Nephron progenitor cell (in vitro differentiated cells): ENCODE measurements at places on chromosomes 5 and 9.

DNA sequence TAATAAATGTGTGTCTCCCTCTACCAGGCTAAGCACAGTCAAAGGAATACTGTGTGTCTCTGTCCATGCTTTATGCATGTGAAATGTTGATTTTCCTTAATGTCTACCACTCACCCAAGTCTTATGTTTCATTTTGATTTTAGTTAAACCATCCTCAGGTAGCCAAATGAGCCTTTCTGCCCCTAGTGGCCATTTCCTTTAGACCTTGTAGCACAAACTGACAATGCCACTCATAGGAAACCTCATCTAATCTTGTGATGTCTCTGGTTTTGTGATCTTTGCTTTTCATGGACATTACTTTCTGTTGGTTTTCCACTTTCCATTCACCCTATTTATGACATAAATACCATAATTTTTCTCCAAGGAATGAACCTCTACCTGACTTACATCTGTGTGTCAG, 820.8 kb downstream of the MAT2B start:
- DNase-seq: no peak

- no peak for DNase-seq
Measured at GRCh38 chr5:175821790-175822211, 49.6 kb upstream of the CPLX2 start.

- DNase-seq: peak; percentile 65
Measured at GRCh38 chr5:172453206-172453985, 929 bp downstream of the SH3PXD2B start.

DNA sequence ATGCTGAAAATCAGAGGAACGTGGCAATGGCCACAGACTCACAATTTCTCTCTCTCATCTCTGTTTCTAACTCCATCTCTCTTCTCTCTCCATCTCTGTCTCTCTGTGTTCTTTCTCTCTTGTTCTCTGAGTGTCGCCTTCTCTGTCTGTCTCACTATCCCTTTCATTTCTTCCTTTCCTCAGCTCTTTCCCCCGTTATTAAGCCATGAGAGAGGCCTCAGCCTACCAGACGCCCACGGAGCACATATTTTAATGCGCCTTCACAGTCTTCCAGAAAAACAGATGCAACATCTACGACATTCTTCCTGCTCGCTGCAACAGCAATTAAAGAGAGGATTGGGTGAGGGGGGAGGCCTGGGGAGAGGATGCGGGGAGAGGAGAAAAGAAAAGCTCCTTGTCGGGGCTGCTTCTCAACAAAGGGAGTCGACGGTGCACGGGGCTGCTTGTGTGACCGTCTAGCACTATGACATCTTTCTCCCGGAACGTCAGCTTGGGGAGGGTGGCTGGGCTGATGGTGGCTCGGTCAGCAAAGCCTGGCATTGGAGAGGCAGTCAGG, 37.7 kb upstream of the NEURL1B start:
- no peak for DNase-seq

DNA sequence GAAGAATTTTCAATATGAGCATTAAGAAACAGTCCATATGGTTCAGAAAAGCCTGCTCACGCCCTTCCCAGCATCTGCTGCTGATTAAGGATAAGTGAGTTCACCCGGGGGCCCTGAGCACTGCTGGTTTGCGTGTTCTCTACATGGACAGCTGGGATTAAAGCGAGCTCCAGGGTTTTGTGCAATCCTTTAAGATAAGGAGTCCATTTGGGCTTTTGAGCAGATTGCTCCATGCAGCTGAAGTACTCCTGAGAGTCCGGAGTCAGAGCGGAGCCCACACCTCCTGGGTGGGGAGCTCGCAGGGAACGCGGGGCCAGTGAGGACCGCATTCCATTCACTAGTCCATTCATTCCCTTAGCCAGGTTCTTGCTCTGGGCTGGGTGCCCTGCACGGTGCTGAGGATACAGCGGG, 149.3 kb upstream of the COL5A1 start:
- no peak for DNase-seq

DNA sequence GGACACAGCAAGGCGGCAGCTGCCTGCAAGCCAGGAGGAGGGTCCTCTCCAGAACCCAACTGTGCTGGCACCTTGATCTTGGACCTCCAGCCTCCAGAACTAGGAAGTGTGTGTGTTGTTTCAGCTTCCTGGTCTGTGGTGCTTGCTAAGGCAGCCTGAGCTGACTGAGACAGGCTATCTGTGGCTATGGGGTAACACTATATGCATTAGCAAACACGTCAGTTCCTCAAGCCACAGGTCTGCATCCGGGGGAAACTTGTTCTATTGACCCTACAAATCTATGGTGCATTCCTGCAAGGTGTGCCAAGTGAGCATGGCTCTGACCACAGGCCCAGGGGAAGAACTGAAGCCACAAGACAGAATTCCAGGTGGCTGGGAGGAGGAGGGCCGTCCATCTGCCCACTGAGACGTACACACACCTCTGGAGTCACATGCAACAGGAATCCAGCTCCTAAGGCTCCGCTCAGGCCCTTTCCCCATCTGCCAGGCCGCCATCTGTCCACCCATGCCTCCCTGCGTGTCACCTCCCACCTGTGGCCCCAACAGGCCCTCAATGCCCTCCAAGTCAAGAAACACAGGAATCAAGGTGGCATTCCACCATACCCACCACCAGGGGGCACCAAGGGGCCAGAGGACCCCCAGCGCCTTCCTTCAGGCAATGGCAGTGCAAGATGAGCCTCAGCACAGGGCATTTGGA, 174.9 kb downstream of the ROR2 start:
- DNase-seq: peak; percentile 82

GRCh38 chr9:86601697-86602096, 247.5 kb upstream of the TUT7 start:
- DNase-seq: no peak

GRCh38 chr5:134614450-134615085, 18.1 kb downstream of the SAR1B start:
- no peak for DNase-seq

DNA sequence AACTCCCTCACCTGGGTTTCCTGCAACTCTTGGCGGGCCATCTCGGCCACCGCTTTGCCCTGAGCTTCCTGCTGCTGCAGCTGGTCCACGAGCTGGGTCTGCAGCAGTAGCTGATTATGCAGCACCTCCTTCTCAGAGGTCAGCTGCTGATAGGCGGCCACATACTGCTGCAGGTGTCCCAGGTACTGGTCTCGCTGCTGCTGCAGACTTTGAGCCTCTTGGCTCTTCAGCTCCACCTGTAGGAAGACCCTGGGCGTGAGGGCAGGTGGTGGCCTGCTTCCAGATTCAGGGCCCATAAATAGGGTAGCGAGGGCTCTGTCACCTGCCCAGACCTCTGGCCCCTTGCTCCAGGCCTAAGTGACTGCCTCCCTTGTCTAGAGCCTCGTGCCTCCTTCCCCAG, 16.7 kb downstream of the GOLGA2 start:
- no peak for DNase-seq

GRCh38 chr9:138013273-138013672, 135.7 kb downstream of the CACNA1B start:
- DNase-seq: no peak

DNA sequence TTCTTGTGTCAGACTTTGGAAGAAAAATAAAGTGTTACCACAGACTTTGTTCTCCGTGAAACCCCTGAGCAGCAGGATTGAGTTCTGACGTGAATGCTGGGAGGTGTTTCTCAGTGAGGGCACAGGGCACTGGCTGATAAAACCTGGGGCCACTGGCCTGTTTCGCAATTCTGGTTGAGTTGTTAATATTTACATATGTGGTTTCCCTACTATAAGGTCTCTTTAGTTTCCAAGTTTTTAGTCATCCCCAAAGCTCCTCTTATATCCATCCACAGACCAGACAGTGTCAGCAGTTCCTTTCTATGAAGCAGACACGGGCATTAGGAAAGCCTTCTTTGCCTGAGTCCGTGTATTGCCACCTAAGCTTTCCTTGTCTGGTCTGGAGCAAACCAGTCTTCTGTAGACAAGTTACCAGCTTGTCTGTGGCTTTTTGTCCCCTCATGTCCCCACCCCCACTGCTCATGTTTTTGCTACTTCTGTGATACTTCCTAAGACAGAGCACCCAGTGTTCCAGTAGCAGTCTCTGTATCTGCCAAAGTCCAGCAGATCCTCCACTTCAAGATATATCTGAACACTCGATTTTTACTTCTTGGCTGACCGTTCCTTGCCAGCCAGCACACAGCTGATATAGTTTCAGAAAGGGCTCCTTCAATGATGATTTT, 42.0 kb downstream of the ACO1 start:
- no peak for DNase-seq

GRCh38 chr5:151721812-151722391, 35.2 kb upstream of the SPARC start:
- no peak for DNase-seq

- no peak for DNase-seq
Measured at GRCh38 chr9:137228506-137228967, 1.2 kb downstream of the RNF224 start.

GRCh38 chr5:56523790-56524575, 290.9 kb upstream of the ANKRD55 start:
- DNase-seq: no peak

DNA sequence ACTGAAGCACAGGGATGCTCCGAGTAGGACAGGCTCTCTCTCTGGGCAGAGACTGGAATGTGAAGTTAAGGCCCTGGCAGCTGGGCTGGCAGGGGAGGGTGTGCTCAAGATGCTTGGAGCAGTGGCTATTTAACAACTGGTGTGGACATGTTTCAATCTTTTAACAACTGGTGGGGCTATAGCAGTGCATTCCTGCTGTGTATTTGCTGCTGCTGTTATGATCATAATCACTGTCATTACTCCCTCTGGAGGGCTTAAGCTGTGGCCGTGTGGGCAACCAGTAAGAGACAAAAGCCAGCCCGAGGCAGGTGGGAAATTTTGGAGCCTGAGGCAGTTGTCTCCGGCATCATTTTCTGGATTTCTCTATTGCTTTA, 33.3 kb upstream of the PTGS1 start:
- DNase-seq: no peak

GRCh38 chr5:42631241-42631640, 125.4 kb upstream of the CCDC152 start:
- DNase-seq: no peak

GRCh38 chr5:9149988-9150387, 395.9 kb downstream of the SEMA5A start:
- no peak for DNase-seq

- no peak for DNase-seq
Measured at GRCh38 chr5:14118551-14119320, 24.4 kb upstream of the TRIO start.

DNA sequence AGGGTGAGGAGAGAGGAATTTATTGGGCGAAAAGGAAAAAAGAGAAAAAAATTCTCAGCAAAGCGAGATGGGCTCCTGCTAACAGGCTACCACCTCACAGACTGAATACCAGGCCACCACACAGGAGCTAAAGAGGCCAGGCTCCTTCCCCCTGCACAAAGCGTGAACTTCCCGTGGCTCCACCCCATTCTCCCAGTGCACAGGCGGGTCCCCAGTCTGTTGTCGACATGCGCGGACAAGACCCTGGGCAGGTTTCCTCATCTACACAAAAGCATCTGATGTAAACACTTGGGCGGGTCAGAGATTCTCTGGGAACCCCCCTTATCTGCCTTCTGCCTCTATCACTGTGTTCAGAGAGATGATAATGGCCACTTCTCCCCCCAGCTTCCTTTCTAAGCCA, 34.2 kb downstream of the IL31RA start:
- no peak for DNase-seq

DNA sequence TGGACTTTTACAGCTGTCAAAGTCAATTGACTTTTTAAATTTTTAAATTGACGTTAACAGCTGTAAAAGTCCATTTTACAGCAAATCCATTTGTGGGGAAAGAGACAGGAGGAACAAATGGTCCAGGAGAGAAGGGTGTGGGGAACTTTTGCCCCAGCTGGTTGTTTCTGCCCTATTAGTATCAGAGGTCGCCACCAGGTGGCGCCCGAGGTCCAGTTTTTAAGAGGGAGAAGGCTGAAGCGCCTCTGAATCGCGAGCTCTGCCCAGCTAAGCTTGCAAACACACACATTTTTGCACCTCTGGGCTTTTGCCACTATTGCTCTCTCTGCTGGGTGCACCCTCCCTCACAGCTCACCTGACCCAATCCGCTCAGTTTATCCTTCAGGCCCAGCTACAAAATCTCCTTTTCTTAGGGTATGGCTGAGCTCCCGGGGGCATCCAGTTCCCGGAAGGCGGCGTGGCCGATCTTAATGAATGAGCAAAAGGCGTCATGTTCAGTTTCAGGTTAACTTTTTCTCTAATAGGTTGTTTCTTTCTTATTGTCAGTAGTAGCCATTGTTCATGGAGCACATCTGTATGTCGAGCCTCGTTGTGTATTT, 6.3 kb upstream of the TTLL11 start:
- peak; percentile 85 for DNase-seq

GRCh38 chr5:37771731-37772130, 68.1 kb downstream of the GDNF start:
- DNase-seq: no peak

DNA sequence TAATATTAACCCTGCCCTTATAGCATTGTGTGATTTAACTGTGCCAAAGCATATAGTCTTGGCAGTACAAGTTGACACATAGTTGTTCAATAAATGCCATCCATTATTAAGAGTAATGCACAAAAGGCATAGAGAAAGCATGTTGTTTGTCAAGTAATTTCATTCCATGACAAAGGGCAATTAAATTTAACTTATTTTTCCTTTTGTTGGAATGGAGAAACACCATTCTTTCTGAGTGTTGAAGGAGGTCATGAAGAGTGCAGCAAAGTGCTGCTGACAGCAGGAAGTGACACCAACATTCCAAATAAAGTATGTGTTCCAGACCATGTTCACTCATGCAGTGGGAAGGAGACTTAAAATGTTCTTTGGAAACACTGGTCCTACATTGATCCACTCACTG, 29.1 kb downstream of the ANKDD1B start:
- DNase-seq: no peak

- DNase-seq: peak; percentile 83
Measured at GRCh38 chr5:11904265-11904906, at the start of gene CTNND2. Gene CTNND2 (minus strand): TSS chr5:11904446. CDS start chr5:11903853, 593 bp downstream.

- no peak for DNase-seq
Measured at GRCh38 chr9:79812507-79813257, 240.9 kb downstream of the TLE4 start.

DNA sequence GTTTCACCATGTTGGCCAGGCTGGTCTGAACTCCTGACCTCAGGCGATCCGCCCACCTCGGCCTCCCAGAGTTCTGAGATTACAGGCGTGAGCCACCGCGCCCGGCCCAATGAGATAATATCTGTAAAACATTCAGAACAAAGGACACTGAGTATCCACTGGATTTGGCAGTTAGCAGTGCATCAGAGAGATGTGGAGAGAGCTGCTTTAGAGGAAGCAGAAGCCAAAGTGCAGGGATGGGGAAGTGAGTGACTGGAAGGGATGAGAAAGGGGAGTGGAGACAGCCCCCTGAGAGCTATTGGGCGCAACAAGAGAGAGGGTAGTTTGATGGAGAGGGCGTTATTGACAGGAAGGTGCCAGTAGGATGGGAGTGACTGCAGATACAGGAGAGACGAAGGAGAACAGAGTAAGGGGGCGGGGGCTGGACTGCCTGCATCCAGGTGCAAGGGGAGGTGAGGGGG, 157.5 kb upstream of the SHB start:
- no peak for DNase-seq

DNA sequence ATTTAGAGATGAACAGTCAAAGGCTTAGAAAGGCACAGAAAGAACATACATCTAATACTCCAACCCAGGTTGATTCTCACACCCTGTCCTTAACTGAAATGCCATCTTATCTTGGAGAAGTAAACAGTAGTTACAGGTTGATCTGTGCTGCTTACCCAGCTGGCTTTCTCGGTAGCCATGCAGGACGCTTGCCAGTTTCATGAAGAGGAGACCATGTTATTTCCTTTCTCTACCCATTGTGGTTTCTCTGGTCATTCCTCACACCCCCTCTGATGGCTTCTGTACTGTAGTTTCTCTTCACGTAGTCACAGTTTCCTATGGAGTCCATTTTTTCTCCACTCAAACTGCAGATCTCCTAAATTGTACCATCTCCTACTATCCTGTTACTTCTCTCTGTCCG, 206.0 kb downstream of the SGCD start:
- DNase-seq: no peak
